ENCODE measurements at places on chromosomes 3 and 15.
A peak's percentile ranks its signal among the peaks of the same experiment; 100 is the strongest.

DNA sequence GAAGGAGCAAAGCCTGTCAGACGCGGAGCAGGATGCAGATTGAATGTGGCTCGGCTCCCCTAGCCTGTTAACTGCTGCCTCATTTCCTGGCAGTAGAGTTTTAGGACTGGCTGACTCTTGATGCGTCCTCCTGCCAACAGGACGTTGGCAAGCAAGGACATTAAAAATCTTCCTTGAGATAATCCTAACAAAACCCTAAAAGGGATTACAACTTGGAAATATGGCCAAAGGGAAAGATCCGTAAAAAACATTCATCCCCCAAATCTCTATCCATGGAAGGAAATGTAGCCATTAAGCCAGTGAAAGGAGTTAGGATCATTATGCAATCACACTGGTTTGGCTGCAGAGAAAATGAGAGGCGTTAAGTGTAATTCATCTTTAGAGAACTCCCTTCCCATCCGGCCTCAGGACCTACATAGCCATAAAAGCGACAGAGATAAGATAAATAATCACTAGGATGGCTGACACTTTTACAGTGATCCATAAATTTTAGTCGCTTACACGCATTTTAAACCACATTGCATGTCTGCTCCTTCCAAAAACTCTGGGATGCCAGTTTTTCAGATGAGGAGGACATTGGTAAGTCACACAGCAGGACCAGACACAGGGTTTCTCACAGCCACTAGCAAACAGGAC lies 44.5 kb upstream of the C3orf80 start:
- no peak for DNase-seq

DNA sequence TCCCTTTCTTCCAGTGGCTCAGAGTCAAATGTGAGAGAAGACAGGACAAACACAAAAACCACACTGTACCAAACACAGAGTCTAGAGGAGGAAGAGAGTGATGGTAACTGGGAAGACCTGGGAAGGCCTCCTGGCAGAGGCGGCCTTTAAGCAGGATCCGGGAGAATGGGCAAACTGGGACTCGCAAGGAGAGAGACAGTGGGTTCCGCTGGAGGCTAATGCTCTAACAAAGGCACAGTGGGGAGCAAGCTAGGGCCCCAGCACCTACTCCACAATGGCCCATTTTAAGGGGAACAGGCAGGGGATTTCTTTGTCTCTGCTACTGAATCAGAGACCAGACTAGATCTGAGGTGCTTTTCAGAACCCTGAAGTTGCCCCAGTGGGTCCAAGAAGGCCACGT lies 81.4 kb upstream of the HES1 start:
- no peak for DNase-seq

GRCh38 chr3:52714335-52715302 lies 8.7 kb downstream of the SPCS1 start:
- DNase-seq, result no peak

DNA sequence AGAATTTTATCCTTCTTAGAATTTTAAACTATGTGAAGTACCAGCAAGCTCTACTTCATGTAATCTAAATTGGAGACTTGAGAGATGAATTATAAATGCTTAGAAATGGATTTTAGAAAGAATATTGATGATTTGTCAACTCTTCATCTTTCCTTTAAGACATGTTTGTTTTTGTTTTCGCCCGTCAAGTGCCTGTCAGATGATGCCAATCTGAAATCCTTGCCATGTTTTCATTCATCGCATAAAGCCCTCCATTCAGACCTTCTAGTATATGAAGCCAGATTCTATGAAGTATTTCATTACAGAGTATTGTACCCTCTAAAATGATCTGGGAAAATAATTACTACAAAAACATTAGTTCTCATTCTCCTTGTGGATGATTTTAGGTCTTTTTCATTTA lies 223.2 kb upstream of the SOX2 start:
- no peak for DNase-seq

- DNase-seq, result no peak
These were observed 6.7 kb upstream of the RNF13 start for GRCh38 chr3:149806171-149806778.

DNA sequence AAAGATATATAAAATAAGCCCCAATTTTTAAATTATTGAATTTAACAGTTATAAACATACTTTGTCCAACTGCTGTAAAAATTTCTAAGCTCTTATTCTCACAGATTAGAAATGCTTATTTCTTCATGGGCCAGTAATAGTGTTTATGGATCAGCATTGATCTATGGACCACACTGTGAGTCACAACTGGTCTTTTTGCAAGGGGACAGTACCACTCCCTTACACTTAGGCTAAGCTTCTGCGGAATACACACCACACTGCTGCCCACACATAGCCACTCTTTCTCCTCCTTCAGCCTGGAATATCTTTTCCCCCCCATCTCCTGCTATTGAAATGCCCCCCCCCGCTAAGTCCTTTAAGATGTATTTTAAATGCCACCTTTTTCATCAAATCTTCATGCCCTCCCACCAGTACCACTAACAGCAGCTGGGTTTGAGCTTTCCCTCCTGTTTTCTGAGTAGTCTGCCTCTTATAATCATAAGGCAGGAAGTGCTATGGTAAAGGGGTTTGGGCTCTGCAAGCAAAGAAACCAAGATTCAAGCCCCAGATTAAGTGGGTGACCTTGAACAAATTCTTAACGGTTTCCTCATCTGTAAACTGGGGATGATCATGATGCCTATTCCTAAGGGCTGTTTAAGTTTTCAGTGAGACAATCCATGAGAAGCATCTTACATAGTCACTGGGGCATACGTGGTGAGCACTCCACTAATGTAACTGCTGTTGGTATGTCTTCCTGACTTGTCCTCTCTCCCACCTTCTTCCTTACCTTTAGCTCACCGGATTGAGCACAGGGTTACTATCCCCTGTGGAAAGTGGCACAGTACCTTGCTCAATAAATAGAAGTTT lies 69.2 kb downstream of the DCUN1D1 start:
- DNase-seq, result no peak

GRCh38 chr3:194987571-194988494 lies 283.1 kb downstream of the XXYLT1 start:
- no peak for DNase-seq

- no peak for DNase-seq
These were observed 269.5 kb downstream of the SUCLG2 start for GRCh38 chr3:67384760-67385397.

GRCh38 chr3:15055019-15055557 lies 10.0 kb downstream of the MRPS25 start:
- DNase-seq, result no peak

- DNase-seq, result no peak
These were observed 160.1 kb upstream of the CCDC54 start for GRCh38 chr3:107217172-107217571.

GRCh38 chr3:30642849-30643361 lies 36.5 kb downstream of the TGFBR2 start:
- no peak for DNase-seq

DNA sequence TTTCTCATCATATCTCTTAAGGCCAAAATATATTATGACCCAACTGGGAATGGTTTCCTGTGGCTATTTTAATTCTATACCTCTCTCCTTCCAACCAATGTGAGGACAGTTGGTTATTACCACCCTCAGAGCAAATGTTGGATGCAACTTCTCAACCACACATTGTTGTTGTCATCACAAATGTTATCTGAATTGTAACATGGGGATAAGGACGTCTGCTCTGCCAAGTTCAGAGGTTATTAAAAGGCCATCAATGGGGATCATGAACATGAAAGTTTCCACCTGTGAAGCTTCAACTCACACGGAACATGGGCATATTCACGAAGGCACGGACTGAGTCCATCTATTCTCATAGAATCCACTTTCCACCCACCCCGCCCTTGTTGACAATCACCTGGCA lies 46.8 kb downstream of the MB21D2 start:
- DNase-seq, result no peak

GRCh38 chr3:116417151-116417550 lies 28.1 kb downstream of the LSAMP start:
- no peak for DNase-seq

GRCh38 chr3:183492849-183493179 lies 62.7 kb downstream of the KLHL6 start:
- no peak for DNase-seq

DNA sequence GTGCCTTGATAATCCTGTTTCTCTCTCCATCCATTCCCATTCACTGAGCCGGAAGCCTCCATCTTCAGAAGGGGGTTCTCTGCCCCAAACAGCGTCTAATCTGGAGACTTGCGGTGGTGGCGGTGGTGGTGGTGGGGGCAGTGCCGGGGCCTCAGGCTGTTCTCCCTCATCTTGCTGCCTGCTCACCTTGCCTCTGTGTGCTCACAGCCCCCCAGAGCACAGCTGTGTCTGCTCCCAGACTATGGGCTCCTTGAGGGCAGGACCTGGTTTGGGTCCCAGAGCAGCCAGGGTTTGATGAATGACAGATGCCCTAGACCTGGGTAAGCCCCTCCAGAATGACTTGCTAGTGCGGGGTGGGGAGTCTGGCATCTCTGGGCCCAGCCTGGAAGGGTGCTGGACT lies 430 bp upstream of the PSTPIP1 start:
- DNase-seq, result peak; percentile 61

- DNase-seq, result no peak
These were observed 437.4 kb upstream of the THBS1 start for GRCh38 chr15:39143479-39143878.

DNA sequence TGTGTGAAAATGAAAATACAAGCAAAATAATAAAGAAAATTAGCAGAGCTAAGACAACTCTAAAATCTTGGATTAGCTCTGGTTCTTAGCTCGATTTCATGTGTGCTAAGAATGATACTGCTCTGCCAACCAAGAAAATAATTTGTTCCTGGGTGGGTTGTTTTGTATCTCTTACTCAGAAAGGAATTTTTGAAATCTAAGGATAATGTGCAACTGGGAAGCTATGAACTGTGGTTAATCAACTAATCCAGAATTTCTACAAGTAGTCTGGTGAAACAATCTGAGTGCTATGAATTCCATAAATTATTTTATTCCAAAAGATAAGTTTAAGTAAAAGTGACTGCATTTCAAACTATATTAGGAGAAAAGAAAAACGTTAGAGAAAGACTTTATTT lies 92.0 kb downstream of the TFDP2 start:
- DNase-seq, result no peak

- DNase-seq, result no peak
These were observed 10.9 kb upstream of the TMEM158 start for GRCh38 chr3:45236964-45237363.

GRCh38 chr3:69386556-69387385 lies 883 bp upstream of the FRMD4B start:
- no peak for DNase-seq

DNA sequence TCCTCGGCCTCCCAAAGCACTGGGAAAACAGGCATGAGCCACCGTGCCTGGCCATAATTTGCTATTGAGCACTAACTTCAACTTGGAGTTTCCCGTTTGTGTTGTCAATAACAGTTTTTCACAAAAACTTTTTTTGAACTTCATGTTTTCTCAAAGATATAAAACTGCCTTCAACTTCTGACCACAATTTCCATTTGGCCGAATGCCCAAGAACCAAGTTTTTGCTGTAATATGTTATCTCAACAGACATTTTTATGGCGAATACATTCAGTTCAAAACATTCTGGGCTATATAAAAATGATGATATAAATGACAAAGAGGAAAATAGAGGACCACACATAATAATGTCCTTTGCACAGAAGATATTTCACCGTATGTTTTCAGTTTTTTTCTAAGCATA lies 56.4 kb downstream of the NEDD4 start:
- no peak for DNase-seq

DNA sequence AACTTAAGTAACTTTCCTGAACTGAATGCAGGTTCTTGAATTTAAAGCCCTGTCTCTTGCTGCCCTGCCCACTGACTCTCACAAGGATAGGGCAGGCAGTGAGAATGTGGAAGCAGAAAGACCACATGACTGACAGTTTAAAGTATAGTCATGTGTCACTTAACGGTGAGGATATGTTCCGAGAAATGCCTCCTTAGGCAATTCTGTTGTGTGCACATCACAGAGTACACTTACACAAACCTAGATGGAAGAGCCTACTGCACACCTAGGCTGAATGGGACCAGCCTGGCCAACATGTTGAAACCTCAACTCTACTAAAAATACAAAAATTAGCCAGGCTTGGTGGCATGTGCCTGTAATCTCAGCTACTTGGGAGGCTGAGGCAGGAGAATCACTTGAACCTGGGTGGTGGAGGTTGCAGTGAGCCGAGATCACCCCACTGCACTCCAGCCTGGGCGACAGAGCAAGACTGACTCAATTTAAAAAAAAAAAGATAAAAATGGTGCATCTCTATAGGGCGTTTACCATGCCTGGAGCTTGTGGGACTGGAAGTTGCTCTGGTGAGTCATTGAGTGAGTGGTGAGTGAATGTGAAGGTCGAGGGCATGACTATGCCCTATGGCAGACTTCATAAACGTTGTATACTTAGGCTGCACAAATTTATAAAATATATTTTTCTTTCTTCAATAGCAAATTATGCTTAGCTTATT lies 18.9 kb upstream of the COPG1 start:
- no peak for DNase-seq

DNA sequence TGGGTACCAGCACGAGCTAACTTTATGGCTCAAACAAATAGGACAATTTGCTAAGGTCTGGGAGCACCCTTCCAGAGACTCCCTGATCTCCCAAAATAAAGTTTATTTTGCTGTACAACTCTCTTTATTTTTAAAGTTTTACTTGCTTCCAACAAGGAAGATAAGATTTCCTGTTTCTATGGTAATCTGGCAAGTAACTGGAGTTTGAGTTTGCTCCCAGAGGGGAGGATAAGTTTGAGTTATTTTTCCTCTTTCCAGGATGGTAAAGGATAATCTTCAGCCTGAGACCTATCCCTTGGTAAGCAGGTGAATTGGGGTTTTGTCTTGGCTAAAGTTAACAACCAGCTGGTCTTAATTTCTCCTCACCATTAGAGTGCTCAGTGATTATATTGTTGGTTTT lies 1019.4 kb upstream of the ALCAM start:
- DNase-seq, result no peak

DNA sequence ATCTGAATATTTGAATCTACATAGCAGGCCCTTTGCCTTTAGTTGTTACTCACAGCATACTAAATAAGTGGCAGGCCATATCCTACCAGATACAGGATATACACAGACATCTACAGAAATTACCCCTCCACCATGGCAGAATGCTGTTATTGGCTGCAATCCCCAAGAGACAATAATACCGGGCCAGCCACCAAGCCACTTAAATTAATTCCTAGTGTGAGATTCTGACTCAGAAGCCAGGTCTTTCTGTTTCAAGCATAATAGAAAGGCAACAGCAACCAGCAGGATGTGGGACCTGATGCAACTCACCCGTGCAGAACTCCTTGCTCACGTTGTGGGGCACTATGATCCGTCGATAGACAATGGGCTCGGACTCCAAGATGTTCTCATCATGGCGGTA lies 39.8 kb downstream of the CLK3 start:
- DNase-seq, result no peak

DNA sequence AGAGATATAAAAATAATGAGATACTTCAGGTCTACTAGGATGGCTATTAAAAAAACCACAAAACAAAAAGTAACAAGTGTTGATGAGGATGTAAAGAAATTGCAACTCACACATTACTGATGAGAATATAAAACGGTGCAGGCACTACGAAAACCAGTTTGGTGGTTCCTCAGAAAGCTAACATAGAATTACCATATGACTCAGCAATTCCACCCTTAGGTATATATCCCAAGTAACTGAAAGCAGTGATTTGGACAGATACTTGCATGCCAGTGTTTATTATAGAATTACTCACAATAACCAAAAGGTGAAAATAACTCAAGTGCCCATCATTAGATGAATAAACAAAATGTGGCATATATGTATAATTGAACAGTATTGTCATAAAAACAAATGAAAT lies 87.5 kb upstream of the MELTF start:
- DNase-seq, result no peak

All from ascending aorta (tissue), 2 donors.